T follicular helper cell (primary cell): ENCODE measurements at places on chromosomes 1 and 21.

DNA sequence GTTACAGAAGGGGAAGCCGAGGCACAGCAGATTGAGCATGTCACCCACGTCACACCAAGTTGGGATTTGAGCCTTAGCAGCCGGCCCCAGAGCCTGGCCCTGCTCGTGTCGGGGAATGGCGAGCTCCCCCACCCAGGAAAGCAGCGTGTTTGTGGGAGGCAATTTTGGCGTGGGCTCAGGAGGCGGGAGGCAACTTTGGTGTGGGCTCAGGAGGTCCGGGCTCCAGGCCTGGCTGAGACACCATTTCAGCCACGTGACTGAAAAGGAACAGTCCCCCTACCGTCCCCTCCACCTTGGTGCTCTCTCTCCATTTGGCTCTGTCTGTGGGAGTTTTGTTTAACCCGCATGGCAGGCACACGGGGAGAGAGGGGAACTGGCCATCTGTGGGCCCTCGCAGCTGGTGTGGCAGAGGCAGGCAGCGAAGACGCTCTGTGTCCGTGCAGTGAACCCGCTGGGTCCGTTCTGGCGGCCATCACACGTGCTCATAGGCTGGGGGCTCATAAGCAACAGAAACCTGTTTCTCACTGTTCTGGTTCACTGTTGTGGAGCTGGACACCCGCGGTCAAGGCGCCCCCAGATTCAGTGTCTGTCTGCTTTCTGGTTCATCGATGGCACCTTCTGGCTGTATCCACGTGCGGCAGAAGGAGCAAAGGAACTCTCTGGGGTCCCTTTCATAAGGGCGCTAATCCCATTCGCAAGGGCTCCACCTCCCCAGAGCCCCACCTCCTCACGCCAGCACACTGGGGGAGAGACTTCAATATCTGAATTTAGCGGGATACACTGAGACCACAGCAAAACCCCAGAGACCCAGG lies 110.2 kb downstream of the CRYAA start:
- no peak for DNase-seq

DNA sequence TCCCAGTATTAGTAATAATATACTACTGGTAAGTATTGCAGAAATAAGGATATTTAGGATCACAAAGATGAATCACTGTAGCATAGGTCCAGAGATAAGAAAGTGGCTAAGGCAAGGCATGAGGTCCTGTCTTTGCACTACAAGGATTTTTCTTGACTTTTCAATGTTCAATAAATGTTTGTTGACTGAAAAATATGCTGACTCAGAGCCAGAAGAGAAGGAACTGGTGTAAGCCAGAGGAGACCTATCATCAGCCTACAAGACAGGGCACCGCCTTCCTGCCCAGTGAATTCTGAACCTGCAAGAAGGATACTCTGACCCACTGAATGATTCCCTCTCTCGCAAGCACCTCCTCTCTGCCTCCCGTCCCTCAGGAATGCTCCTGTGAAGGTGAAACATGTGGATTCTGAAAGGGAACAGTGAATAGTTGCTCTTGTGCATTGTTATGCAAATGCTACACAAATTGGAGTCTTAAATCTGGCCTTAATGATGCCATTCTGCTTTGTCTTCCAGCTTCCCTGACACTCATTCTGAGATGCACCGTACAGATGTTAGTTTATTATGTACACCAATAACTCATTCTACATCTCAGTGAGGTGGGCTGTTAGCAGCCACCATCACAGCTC lies 540.0 kb downstream of the OMA1 start:
- DNase-seq, result no peak

DNA sequence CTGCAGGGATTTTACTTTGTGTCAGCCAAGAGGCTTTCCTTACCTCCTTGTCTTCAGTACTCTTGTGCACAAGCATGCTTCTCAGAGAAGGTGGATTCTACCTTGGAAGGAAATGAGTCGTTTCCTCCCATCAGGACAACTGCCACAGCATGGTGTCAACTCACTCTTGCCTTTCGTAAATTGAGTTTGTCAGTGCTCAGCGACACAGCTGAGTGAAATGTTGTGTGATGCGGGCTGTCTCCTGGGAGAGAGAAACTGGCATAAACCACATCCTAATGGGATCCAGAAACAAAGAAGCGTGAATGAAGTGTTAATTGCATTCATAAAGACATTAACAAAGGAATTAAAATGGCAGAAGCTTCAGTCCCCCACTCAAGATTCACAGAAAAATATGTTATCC lies 51.5 kb upstream of the SLC22A15 start:
- DNase-seq, result no peak

GRCh38 chr1:199273837-199274379 lies 635.1 kb downstream of the PTPRC start:
- no peak for DNase-seq

DNA sequence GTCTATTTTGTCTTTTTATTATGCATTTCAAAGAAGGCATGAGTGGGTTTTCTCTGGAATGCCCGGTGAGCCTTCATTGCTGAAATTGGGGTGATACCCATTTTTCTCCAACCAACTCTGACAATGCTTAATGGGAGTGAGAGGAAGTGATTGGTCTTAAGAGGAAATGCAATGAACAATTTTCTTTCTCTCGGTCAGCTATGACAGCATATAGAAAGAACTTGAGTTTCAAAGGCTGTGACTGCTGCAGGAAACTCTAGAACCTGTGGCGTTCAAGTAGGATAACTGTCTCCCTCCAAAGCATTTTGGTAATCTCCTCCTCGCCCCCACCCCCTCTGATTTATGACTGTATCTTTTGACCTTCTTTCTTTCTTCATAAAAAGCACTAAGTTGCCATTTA lies 155.9 kb downstream of the LYPLAL1 start:
- DNase-seq, result no peak

DNA sequence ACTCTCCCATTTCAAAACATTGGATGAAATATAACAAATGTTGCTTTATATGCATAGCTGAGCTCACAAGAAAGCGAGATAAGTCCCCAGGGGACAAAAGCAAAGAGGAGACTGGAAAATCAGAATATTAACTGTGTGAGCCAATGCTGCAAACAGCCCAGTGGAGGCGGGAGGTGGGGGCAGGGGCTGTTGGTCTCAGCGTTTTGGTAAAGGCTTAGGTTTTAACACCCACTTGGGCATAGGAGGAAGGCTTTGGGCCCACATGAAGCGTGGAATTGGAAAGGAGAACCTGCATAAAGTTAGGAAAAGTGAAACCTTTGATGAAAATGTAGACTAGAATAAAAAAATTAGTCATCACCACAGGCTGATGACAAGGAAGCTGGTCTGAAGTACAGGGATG lies 30.2 kb upstream of the SMIM12 start:
- no peak for DNase-seq

DNA sequence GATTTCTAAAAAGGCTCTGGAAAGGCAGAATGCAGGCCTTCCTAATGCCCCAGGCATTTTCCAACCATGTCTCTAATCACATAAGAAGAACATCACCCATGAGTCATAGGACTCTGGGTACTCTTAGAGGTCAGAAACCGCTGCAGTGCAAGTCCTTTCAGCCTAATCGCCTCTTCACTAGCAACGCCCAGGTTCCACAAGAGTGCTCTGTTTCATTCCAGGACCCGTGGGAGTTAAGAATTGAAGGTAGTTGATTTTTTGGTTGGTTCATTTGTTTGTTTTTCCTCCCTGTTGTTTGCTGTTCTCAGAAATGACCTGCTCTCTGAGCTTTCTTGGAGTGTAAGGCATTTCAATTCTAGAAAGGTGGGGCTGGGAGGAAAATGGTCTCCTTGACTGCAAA lies 123.2 kb downstream of the NR5A2 start:
- no peak for DNase-seq

GRCh38 chr1:167881069-167881468 lies 32.9 kb downstream of the ADCY10 start:
- DNase-seq, result no peak

DNA sequence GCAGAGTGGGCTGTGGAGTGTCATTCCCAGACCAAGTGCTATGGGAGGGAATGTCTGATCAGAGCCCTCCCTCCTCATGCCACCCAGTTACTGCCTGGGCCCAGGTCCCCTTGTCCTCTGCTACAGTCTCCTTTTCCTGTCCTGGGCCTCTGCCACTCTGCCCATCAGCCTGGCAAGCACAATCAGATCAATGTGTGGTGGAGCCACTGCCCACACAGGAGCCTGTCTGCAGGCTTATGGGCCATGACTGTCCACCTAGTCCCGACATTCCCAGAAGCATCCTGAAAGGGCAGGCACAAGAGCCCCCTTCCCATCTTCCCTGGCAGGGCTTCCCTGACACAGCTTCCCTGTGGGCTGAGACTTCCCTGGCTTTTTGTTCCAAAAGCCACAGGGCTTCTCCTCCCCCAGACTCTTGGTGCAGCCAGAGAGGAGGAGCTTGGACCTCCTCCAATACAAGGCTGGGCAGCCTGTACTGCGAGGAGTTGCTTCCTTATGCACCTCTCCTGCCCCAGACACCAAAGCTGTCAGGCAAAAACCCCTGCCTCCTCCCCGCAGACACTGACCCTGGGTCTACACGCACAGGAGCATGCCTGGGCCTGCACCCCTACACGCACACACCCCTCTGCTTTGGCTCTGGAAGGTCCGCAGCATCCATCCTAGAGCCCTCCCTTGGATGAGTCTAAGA lies 29.2 kb upstream of the CNTN2 start:
- DNase-seq, result no peak

GRCh38 chr1:175725684-175726083 lies 17.7 kb downstream of the TNR start:
- DNase-seq, result no peak
